ENCODE measurements at places on chromosomes 11 and 22.
A peak's percentile ranks its signal among the peaks of the same experiment; 100 is the strongest.

DNA sequence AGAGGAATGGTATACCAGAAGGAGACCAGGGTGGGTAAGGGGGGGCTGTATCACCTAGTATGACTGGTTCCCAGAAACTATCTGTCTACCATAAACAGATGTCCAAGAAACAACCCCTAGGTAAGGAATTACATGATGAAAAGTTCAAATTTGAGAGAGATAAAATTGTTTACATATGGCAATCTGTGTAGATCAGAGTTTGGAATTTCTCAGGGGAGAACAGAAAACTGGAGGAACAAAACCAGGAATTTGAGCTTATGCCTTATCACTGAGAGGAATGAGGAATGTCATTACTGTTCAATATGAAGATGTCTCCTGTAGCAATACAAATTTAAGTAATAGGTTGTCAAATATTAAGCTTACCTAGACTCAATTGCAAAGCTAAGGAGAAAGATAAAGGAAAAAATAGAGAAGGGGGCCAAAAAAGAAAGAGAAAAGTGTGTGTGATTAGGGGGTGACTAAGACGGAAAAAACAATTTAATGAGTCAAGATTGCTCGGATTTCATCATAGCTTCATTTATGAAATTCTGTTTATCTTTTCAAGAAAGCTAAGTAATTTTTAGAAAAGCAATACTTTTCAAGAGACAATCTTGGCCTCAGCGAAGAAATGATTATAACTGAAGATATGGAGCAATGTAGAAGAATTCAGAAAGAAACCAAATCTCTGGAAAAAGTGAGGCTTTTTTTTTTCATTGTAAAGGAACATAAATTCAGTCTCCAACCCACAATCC, 117.8 kb downstream of the APOL5 start:
- DNase-seq: no peak

DNA sequence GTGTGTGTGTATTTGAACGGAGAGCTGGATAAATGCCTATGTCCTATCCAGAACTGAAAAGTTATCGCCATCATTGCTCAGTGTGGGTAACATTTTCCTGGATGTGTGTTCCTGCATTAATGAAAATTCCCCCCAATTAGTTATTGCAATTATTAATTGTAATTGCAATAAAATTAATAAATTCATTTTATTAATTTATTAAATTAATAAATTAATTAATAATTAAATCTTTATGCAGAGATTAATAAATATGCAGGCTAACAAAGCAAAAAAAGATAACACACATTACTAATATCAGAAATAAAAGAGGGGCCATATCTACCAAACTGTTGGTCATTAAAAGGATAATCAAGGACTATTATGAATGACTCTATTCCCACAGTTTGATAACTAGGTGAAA, 3.6 kb downstream of the RFPL3 start:
- no peak for DNase-seq

DNA sequence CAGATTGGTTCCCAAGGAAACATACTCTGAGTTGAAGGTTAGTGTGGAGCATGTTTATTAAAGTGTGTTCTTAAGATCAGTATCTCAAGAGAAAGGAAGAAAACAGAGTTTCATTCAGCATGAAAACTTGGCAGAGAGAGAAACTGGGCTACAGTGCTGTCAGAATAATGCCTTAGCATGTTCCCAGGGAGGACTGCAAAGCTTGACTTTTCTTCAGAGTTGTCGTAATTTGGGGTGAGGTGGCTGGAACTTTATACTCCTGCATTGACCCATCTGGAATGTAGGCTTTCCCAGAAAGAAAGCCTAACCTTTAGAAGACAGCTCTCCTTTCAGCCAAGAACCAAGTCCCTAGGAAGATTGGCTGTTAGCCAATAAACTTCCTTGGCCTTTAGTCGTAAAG, 190.8 kb upstream of the CNTN5 start:
- no peak for DNase-seq

DNA sequence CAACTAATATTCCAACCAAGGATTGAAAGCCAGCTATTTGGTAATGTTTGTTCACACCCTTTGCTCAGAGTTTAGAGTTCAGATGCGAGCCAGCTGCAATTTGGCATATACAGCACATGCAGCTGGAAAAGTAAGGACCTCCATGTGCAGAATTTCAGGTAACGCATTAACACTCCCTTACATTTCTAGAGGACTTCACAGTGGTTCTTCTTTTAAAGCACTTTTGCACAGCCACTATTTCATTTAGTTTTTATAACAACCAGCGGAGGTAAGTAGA, 3.4 kb downstream of the POU2AF3 start:
- DNase-seq: no peak

- no peak for DNase-seq
Measured at GRCh38 chr22:20589614-20590476, 82.4 kb downstream of the MED15 start.

- DNase-seq: no peak
Measured at GRCh38 chr11:8962841-8963240, 1.4 kb downstream of the TMEM9B start.

GRCh38 chr11:109984634-109985289, 108.4 kb upstream of the ZC3H12C start:
- DNase-seq: no peak

DNA sequence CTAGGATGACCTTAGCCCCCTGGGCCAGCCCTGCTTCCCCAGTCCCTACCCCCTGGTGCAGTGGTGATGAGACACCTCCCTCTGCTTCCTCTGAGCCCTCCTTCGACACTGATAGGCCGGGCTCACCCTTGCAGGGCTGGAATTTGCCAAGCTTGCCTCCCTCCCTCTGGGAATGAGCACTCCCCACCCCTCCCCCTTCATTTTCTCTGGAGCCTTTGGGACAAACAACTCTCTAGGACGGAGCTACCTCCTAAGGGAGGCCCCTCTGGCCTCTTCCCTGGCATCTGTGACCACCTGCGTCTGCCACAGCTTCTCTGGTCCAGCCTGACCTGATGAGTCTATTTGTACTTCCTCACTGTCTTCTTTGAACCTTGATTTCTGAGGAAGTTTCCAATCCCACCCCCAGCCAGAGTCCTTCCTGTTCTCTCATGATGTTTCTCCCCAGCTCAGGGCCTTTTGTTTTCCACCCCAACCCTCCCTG, 53.3 kb upstream of the ADA2 start:
- DNase-seq: no peak

- peak; percentile 74 for DNase-seq
Measured at GRCh38 chr11:19557720-19558140, 154.9 kb upstream of the NAV2 start.

GRCh38 chr22:50019316-50019715, 6.8 kb upstream of the IL17REL start:
- DNase-seq: no peak

GRCh38 chr11:95661162-95661561, 128.4 kb downstream of the FAM76B start:
- DNase-seq: no peak

GRCh38 chr22:46040471-46041465, 63.8 kb upstream of the WNT7B start:
- no peak for DNase-seq

DNA sequence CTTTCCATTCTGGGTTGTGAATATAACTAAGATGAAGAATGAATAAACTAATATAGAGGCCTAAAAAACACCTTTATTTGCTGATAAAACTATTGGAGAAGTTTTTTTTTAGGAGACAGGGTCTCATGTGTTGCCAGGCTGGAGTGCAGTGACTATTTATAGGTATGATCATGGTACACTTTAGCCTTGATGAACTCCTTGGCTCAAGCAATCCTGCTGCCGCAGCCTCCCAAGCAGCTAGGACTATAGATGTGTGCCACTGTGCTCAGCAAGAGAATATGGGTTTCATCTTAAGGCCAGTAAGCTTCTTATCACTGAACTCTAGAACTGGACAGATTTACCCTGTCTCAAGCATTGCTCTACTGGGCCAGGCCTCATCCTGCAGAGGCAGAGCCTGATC, 26.6 kb downstream of the CCDC90B start:
- DNase-seq: no peak

- no peak for DNase-seq
Measured at GRCh38 chr22:29570456-29570855, 10.5 kb downstream of the NIPSNAP1 start.

DNA sequence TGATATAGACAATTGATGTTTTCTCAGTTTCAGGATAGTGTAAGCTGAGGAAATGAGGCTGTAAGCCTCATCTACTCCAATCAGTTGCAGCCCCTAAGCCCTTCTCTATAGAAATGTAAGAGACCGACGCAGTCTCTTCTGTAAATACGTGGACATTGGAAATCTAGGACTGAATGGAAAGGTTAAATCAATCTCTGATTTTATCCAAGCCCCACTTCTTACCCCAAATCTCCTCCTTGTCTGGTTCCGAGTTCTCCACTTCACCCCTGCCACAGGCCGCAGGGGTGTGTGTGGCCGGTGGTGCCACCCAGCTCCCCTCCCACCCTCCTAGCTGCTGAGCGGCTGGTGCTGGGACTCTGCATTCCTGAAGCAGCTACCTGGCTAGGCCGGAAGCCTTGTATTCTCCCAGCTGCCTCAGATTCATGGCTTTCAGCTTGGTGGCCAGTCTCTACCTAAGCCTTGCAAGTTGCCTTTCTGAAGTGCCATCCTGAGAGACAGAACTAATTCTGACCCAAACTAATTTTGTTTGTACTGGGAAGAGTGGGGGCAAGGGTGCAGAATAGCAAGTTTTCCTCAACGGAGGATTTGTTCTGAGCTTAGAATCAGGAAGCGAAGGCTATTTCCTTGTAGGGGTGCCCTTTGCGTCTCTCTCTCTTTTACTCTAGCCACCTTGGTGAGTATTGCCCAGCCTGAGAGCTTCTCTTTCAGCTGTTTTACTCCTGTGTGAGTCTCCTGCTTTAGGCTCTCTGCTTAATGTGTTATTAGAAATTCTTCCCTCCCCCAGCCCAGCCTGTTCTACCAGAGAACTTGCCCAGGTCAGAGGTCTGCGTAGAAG, 749 bp downstream of the VWA5A start:
- DNase-seq: no peak

- DNase-seq: no peak
Measured at GRCh38 chr22:19988965-19989724, 27.5 kb downstream of the ARVCF start.

DNA sequence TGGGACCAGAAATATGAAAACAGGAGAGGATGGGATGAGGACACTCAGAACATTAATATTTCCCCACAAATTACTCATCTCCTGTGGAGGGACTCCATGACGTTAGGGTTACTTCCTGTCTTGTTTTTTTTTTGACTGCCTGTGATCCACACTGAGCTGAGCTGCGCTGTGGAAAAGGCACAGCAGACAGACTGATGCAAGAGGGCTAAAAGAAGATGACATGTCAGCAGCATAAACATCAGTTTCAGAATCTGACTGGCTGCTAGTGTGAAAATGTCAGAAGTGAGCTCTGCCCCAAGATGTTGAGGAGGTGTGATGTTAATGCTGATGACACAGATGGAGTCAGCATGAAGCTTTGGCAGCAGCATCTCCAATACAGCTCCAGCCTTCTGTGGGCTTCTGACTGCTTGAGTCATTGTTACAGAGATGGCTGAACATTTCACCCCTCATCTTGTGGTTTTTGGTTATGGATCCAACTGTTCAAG, 286.8 kb downstream of the BLID start:
- DNase-seq: no peak

DNA sequence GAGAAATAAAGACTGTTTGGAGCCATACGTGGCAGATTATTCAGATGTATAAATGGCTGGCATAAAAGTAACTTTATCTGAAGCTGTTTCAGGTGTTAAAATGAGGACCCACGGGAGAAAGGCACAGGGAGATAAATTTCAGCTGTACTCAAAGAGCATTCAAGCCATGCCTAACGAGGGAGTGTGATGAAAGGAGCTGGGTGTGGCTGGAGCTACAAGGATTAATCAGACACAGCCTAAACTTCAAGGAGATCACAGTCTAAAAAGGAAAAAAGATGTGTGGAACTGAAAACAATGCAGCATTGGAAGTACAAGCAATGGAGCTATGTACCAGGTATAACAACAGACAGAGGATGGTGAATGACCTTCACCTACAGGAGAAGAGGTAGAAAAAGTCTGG, 120.8 kb upstream of the APOA1 start:
- DNase-seq: no peak

DNA sequence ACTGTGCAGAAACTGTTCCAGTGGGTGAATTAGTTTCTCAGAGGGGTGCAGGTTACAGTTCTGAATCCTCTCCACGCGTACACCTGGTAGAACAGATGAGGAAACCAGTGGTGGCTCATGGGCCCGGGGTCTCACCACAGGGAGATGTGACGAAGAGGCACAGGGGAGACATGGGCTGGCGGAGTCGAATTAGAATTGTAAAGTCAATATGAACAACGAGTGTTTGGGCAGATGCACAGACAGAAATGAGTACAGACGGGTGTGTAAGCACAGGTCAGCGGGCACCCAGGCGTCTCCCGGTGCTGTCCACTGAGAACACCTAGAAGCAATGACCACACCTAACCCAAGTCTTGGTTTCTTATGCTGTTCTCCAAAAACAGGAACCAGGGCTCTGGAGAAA, 41.8 kb downstream of the GNB1L start:
- DNase-seq: no peak

DNA sequence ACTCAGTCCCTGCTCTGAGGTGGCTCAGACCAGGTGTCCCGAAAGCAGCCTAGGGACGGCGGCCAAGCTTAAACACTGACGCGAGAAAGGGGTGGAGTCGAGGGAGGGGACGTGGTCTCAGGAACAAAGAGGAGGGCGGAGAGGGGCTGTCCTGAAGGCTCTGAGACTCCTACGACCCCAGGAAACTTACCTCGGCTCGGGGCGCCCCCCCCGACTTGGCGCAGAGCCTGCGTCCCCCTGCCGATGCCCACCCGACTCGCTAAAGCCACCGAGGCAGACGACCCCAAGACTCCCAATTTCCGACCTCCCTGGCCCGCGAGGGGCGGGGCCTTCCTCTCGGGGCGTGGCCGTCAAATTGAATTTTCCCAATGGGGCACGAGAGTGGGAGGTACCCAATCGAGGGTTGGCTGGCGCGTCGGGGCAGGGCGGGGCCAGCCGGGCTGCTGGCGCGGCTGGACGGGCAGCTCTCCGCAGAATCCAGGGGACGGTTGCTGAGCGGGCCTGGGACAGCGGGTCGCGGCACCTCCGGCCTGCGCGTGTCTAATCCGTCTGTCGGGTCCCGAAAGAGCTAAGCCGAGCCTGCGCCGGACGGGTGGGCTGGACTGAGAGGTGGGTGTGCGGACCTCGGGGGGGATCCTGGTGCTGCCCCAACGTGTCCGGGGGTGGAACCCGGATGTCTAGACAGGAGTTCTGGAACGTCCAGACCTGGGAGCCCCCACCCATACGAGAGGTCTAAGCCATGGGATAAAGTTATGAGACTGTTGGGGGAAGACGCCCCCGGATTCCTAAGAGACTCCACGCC, at the start of gene SMTN:
Gene SMTN, plus strand, starts transcription at position 471 of the 802 bp plus-strand sequence. CDS start 1,941 bp downstream, outside the sequence.
- DNase-seq: peak; percentile 87

GRCh38 chr11:13868710-13869397, 93.7 kb upstream of the SPON1 start:
- DNase-seq: no peak

- no peak for DNase-seq
Measured at GRCh38 chr11:115961159-115962003, 457.2 kb upstream of the CADM1 start.

GRCh38 chr11:113338730-113339129, 24.3 kb downstream of the TTC12 start:
- DNase-seq: no peak

- DNase-seq: no peak
Measured at GRCh38 chr11:46200537-46201281, 76.8 kb upstream of the CREB3L1 start.

All from ACHN (cell line).